Dermis blood vessel endothelial cell (primary cell): ENCODE measurements at places on chromosomes 11 and 22. TPM values are rescaled to one million over a fixed set of nuclear protein-coding genes. Genes with fewer than 3 reads are reported as not detected.

GRCh38 chr11:61256710-61257482 lies 15.9 kb downstream of the PGA5 start:
- DNase-seq = no peak

- DNase-seq = no peak
Observed at GRCh38 chr11:131491503-131491902, 121.1 kb downstream of the NTM start.

DNA sequence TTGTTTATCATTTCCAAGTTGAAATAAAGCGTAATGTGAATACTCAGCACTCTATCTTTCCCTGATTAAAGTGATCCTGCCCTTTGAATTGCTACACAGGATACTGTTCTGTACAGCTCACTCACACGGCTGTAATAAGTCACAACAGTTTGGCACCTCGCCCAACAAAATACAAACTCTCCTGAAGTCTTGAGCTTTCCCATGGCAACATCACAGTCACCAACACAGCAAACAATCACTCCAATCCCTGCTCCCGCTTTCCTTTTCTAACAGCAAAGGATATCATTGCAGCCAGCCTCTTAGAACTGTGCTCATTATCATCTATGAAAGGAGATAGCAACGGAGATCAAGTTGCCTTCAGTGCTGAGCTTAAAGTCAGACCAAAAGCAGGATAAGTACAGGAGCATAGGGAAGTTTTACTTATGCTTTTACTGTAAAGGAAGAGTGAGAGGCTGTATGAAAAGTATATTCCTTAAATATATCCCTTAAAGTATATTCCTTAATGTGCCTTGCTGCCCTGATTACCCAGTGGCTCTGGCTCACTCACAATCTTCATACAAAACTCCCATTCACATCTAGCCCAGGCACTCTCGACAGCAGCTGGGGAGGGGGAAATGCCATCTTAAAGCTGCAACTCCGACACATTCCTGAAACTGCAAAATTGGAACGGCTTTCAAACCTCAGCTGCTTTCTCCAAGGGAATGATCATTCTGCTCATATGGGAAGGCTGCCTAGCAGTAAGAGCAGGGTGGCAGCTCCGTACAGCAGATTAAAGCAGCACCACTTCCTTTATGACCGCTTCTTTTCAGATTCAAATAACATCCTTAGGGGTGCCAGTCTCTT lies 35.8 kb downstream of the MAML2 start:
- DNase-seq = peak; percentile 100

Gene CATSPERZ
- total RNA-seq = not detected in 2 replicates

DNA sequence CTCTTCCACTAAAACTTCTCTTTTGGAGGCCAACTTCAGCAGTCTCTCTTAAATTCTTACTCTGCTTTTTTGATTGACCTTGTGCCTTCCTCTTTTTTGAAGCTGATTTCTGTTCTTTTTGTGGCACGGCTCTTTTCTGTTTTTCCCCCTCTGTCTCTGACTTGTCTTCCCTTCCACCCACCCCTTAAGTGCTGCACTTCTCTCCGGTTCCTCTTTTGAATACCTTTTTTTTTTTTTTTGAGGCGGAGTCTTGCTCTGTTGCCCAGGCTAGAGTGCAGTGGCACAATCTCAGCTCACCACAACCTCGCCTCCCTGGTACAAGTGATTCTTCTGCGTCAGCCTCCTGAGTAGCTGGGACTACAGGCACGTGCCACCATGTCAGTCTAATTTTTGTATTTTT lies 211.9 kb downstream of the BLID start:
- no peak for DNase-seq

GRCh38 chr11:71185411-71185810 lies 67.0 kb downstream of the SHANK2 start:
- no peak for DNase-seq

Gene SCUBE2
- 3.5 and 3.9 TPM in 2 replicates for total RNA-seq

- DNase-seq = no peak
Observed at GRCh38 chr11:120024046-120024445, 113.9 kb downstream of the TRIM29 start.

GRCh38 chr11:121864660-121865059 lies 251.4 kb downstream of the BLID start:
- DNase-seq = no peak

DNA sequence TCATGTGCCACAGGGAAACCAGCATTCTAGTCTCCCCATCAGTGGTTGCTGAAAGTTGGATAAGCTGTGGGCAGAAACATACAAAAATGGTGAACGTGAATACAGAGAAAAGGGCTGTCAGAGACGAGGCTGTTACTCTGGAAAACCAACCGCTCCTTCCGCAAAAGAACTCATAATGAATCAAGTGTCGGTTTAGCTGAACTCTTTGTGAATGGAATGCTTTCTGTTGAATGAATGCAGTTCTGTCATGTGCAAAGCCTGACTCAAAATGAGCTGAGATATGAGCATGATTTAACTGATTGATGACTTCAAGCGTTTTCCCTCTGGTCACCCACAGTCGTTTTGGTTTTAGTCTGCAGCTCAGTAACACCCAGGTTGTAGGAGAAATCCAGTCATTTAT lies 298.3 kb downstream of the ETS1 start:
- no peak for DNase-seq

- DNase-seq = peak; percentile 75
Observed at GRCh38 chr11:116357784-116358544, 414.8 kb downstream of the BUD13 start.

DNA sequence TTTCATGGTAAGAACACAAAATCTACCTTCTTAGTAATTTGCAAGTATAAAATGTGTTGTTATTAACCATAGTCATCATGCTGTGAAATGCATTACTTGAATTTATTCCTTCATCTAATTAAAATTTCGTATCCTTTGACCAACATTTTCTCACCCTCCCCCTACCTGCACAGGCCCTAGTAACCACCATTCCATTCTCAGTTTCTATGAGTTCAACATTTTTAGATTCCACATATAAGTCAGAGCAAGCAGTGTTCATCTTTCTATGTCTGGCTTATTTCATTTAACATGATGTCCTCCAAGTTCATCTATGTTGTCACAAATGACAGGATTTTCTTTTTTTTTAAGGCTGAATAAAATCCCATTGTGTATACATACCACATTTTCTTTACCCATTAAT lies 43.5 kb upstream of the CCDC179 start:
- DNase-seq = no peak

- DNase-seq = no peak
Observed at GRCh38 chr22:39291523-39291922, 27.9 kb downstream of the RPL3 start.

- no peak for DNase-seq
Observed at GRCh38 chr11:2774173-2775082, 74.6 kb upstream of the KCNQ1OT1 start.

Gene LUZP2
- not detected in 2 replicates for total RNA-seq

Gene VPREB1
- total RNA-seq = not detected in 2 replicates

DNA sequence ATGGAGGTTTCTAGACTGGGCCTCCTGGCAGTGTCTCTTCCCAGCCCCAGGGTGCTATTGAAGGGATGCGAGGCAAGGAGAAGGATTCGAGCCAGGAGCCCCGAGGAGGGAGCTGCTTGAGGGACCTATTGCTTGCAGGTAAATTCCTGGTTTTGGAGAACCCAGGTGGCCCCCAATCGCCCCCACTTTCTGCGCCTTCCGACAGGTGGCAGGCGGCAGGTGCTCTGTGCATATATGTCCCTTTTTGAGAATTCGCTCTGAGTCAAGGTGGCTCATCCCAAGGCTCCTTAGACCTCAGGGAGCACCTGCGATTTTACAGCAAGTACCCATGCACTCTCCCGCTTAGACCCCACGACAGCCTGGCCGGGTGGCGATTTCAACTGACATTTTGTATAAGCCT lies 40.3 kb upstream of the SHISAL1 start:
- DNase-seq = no peak

GRCh38 chr11:71580057-71581003 lies 2.3 kb downstream of the KRTAP5-11 start:
- peak; percentile 87 for DNase-seq

GRCh38 chr22:34842630-34843029 lies 223.3 kb upstream of the ISX start:
- DNase-seq = no peak

- DNase-seq = peak; percentile 27
Observed at GRCh38 chr11:9601037-9601875, 27.8 kb downstream of the WEE1 start.

DNA sequence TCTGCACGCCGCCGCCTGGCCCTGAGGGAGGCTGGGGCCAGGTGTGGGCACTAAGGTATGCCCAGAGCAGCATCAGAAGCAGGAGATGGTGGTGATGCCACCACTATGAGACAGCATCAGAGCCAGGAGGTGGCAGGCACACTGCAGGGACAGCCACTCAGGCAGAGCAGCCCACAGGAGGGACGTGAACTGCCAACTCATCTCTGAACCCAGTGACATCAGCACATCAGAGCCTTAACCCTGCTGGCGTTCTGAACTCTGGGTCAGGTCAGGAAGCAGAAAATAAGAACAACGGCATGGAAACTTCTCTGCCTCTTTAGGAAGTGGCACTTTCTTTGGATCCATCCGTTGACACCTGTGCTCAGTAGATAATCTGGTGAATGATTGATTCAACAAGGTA lies 14.7 kb upstream of the IFT27 start:
- DNase-seq = no peak

Gene OR52W1
- total RNA-seq = not detected in 2 replicates

DNA sequence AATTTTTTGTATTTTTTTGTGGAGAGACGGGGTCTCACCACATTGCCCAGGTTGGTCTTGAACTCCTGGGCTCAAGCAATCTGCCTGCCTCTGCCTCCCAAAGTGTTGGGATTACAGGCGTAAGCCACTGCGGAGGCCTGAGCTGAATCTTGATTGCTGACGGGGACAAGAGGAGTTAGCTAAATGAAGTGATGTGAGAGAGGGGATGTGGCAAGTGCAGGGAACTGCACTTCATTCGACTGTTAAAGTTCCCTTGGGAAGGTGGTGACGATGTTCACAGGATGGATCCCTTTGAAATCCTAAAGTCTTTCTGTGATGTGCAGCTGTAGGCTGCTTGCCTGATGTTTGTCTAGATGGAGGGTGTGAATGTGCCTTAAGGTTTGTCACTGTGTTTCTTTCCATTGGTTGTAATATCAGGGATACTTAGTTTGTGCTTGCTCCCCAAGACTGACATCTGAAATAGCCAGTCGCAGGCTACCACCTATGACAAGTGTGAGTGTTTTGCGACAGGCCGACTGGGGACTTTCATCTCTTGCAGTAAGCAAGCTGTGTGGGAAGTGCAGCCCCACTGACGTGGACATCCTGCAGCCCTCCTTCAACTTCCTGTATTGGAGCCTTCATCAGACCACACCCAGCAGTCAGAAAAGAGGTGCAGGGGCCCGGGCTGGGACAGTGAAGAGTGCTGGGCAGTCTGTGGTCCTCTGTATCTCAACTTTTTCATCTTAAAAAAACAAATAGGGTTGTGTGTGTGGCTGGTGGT lies 19.6 kb upstream of the CCDC134 start:
- peak; percentile 47 for DNase-seq

GRCh38 chr11:122285070-122285988 lies 169.3 kb upstream of the BLID start:
- DNase-seq = no peak

Gene SF3A1
- 17.5 and 34.9 TPM in 2 replicates for total RNA-seq

GRCh38 chr22:31474743-31475142 lies 14.9 kb downstream of the EIF4ENIF1 start:
- no peak for DNase-seq

DNA sequence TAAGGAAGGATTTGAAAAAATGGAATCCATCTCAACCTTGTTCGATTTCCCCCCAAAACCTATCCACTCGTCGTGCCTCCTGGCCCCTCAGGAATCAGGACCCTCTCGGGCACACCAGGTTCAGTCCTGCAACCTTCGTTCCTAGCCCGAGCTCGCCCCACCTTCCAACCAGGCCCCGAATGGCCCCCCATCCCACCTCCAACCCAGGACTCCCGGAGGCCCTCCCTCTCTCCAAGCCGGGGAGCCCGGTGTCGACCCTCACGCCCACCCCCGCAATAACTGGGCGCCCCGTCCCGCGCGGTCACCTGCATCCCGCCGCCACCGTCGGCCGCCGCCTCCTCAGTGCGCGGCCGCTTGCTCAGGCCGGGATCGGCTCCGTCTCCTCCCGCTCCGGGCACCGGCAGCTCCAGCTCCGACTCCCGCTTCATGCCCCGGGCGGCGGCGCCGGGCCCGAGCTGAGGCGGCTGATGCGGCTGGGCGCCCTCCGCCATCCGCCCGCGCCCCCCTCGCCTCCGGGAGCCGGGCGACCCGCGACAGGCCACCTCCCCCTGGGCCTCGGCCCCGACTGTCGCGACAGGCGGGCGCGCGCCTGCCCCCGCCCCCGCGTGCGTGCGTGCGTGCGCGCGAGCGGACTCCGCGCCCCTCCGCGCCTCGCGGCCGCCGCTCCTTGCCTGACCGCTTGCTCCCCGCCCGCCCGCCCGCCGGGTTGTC lies 534 bp downstream of the RBFOX2 start:
- DNase-seq = no peak

Gene SCARF2
- total RNA-seq = 9.7 and 12.0 TPM in 2 replicates

Gene RIMBP3B
- total RNA-seq = 0.09 and 0.34 TPM in 2 replicates

- no peak for DNase-seq
Observed at GRCh38 chr22:17871726-17872458, 97.6 kb upstream of the BID start.
